Fibroblast of lung (primary cell): ENCODE measurements at places on chromosomes 13 and 19.

DNA sequence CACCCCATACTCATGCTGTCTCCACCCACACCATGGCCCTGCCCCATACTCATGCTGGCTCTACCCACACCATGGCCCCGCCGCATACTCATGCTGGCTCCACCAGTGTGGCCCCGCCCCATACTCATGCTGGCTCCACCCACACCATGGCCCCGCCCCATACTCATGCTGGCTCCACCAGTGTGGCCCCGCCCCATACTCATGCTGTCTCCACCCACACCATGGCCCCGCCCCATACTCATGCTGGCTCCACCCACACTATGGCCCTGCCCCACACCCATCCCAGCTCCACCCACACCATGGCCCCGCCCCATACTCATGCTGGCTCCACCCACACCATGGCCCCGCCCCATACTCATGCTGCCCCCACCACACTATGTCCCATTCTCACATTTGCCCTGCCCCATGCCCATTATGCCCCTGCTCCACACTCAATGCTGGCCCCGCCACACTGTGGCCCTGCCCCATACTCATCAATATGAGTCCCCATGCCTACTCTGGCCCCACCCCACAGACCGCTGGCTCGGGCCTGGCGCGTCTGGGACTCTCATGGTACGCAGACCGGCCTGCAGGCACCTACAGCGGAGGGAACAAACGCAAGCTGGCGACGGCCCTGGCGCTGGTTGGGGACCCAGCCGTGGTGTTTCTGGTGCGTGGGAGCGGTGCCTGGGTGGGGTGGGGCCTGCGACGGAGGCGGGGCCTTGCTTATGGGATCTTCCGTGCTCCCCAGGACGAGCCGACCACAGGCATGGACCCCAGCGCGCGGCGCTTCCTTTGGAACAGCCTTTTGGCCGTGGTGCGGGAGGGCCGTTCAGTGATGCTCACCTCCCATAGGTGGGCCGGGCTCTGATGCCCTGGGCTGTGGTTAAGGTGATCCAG lies 3.7 kb upstream of the ARHGAP45 start:
- DNase-seq, result no peak

DNA sequence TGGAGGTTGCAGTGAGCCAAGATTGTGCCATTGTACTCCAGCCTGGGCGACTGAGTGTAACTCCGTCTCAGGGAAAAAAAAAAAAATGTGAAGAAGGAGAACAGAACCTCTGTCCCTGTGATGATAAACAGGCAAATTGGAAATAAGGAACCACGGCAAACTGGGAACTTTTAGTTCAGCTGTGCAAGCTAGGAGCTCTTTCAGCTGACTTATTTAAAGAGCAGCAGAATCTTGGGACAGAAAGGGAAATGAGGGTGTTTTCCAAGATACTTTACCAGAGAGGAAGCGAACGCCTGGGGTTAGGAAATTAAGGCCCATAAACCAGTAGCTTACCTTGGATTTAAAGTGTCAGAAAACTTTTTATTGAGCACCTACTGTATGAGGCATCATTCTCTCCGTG lies 3.0 kb upstream of the UPF1 start:
- DNase-seq, result no peak

- DNase-seq, result peak; percentile 29
Observed at GRCh38 chr13:27425158-27425917, 919 bp downstream of the GTF3A start.

- peak; percentile 42 for DNase-seq
Observed at GRCh38 chr13:105403086-105403485, 1132.4 kb downstream of the EFNB2 start.

DNA sequence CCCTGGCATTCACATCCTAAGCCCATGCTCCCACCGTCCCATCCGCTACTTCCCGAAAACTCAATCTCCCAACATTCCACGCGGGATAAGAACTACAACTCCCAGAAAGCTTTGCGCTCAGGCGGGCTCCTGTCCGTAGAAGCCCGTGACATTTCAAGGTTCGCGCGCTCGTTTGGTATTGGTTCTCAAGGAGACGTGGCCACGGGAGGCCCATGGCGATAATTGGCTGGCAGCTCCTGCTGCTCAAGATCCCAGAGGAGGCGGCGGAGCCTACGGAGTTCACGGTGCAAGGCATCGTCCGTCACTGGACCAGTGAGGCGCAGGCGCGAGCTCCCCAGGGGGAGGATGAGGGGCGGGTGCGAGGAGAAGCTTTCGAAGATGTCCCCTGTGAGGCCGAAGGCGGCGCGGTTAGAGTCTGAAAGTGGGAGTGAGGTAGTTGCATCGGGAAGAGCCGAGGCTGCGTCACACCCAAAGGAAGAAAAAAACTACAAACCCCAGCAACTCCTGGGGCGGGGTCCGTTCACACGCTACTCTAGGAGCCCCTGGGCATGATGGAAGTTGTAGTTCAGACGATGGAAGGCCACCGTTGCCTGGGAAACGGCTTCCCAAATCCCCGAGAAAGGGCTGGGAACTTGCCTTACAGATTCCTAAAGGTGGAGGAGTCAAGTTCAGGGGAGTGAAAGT lies 1.2 kb upstream of the MAMSTR start:
- DNase-seq, result peak; percentile 99

GRCh38 chr19:3556978-3557460 lies 367 bp downstream of the MFSD12 start:
- DNase-seq, result no peak

- peak; percentile 93 for DNase-seq
Observed at GRCh38 chr19:20167020-20167644, at the start of gene ZNF486. TSS of gene ZNF486 (plus strand) at chr19:20167214. CDS start at chr19:20167331, 117 bp downstream.

- peak; percentile 53 for DNase-seq
Observed at GRCh38 chr19:4429771-4430171, 27.3 kb downstream of the CHAF1A start.

GRCh38 chr13:79745081-79745480 lies 264.1 kb downstream of the NDFIP2 start:
- DNase-seq, result no peak

DNA sequence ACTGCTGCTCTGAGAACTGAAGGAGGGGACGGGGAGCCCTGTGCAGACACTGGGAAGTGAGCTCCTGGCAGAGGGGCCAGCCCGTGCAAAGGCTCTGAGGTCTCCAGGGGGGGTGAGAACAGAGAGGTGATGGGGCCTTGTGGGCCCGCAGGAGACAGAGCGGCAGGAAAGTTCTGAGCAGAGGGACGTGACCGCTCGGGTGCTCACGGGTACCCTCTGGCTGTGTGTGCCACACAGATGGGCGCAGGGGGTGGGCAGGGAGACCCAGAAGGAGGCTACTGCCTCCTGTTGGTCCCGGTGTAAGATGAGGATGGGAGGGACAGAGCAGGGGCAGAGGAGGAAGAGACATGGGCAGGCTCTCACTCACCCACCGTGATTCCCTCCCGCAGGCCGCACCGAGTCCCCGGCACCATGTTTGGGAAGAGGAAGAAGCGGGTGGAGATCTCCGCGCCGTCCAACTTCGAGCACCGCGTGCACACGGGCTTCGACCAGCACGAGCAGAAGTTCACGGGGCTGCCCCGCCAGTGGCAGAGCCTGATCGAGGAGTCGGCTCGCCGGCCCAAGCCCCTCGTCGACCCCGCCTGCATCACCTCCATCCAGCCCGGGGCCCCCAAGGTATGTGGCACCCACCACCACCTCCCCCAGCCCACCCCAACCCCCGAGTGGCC lies 27.5 kb upstream of the NCCRP1 start:
- DNase-seq, result no peak

- no peak for DNase-seq
Observed at GRCh38 chr19:34577531-34578101, 96.1 kb downstream of the WTIP start.

DNA sequence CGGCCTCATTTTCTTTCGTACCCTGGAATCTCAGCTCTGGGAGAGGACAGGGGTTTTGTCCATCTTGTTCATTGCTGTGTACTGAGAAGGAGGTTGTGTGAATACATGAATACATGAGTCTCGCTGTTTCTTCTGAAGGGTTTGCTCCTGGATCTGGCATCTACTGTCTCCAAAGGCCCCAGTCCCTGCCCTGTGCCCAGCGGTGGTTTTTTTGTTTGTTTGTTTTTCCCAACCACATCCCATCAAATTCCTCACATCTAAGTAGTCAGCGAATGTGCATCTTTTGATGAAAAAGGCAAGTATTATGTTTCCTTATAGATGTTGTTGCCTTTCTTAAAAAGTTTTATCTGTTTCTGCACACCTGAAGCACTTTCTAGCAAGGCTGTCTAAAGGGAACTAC lies 12.5 kb downstream of the DCAF15 start:
- DNase-seq, result peak; percentile 49

- peak; percentile 11 for DNase-seq
Observed at GRCh38 chr13:29948244-29948643, 97.8 kb upstream of the UBL3 start.

GRCh38 chr13:68081061-68081460 lies 850.9 kb upstream of the PCDH9 start:
- no peak for DNase-seq

- no peak for DNase-seq
Observed at GRCh38 chr19:41815301-41815700, 18.9 kb downstream of the CEACAM3 start.
